ACHN (cell line): ENCODE measurements at places on chromosomes 11 and 22.

DNA sequence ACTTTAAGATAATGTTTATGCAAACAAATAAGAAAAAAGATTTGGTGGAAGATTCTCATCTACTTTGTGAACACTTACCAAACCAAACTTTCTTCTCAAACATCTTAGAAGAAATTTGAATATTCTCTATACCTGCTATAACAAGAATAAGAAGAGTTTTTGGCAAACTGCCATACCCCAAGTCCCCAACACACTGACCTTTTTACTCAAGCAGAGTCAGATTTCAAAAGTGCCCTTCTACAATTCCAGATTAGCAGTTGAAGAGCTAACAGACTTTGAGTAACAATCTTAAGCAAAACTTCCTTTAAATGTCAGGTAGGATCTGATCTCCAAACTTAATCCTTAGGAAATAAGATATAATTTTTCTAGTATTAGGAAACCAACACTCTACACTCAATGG, 33.9 kb downstream of the TSG101 start:
- DNase-seq = no peak

- DNase-seq = no peak
Observed at GRCh38 chr11:1197431-1197885, 25.4 kb upstream of the MUC5B start.

GRCh38 chr11:1040428-1041148, 4.1 kb upstream of the MUC6 start:
- no peak for DNase-seq

DNA sequence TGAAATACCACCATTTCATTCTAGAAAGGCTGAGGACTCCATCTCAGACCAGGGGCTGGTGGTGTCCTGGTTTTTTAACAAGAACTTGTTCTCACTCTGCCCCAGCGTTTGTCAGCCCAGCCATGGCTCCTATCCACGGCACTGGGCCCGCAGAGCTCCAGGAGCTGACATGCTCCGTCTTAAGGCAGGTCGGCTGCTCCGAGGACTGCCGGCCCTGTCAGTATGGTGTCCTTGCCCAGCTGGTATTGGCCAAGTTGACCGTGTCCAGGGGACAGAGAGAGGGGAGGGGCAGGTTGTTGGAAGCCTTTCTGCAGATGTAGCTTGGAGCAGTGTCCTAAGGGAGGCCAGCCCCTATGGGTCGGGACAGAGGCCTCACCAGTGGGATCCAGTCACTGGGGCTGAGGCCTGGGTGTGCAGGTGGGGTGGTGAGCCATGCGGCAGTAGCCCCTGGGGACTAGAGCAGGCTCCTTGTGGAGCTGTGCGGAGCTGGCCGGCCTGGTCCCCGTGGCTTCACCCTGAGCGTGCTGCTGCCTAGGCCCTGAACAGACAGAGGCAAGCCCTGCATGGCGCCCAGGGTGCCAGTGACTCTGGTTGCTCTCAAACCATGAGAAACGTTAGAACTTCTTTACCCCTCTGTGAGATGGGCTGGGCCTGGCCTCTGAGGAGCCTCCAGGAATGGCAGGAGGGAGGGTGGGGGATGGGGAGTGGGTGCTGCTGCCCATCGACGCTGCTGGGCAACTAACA, 39.9 kb upstream of the KCNQ1OT1 start:
- no peak for DNase-seq

GRCh38 chr11:66691311-66691980, 13.8 kb upstream of the RBM4B start:
- no peak for DNase-seq

DNA sequence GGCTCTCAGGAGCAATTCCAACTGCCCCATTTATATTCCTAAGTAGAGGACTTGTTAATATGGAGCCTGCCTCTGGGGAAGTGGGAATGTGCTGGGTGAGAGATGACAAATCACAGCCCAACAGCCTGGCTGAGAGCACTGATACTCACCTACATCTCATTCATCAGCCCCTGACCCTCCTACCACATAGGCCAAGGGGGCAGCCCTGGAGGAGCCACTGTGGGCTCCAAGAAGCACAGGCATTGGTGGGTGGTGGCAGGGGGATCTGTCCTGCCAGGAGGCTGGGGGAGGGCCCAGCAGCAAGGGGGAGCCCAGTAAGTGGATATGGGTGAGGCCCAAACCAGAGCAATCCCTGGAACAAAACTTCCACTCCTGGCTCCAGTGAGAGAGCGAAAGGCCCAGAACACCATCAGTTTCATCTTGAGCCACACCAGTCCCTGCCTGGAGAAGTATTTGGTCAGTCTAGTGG, 79.7 kb downstream of the BUD13 start:
- no peak for DNase-seq

- no peak for DNase-seq
Observed at GRCh38 chr22:40289991-40290459, 56.3 kb upstream of the ADSL start.
